ENCODE measurements at places on chromosomes 2 and 18. TPM values are rescaled to one million over a fixed set of nuclear protein-coding genes. Genes with fewer than 3 reads are reported as not detected.

The ACTG2 gene
- polyA plus RNA-seq = not detected

The COL6A3 gene
- not detected for polyA plus RNA-seq

The ASB18 gene
- polyA plus RNA-seq = not detected

The DSG3 gene
- polyA plus RNA-seq = 0.04 TPM
